Cerebellar cortex (tissue), 1 donor: ENCODE measurements at places on chromosomes 6 and 20.
A peak's percentile ranks its signal among the peaks of the same experiment; 100 is the strongest.

GRCh38 chr20:51190783-51191180 is 167.9 kb upstream of the KCNG1 start:
- peak; percentile 6 for DNase-seq

DNA sequence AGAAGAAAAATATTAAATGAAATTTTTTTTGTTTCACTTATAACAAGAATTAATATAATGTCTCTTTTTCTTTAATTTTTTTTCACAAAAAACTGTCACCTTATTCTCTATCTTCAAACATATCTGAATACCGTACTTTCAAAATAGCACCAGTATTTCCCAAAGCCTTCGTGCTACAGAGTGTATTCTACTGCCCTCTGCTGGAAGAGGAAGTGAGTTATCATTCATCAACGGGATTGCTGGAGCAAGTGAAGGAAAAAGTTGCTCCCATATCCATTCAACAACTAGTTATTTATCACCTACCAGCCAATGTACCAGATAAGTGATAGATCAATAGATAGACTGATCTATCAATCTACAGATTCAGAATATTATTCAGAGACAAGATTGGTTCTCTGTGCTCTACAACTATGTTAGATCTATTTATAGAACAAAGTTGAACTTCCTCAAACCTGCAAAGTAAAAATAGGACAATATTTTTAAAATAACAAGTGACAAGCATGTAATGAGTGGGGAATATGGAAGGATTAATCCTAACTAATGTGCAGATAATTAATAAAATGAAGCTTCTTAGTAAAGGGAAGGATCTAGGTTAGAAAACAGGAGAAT is 26.7 kb upstream of the TFAP2B start:
- DNase-seq = peak; percentile 52

DNA sequence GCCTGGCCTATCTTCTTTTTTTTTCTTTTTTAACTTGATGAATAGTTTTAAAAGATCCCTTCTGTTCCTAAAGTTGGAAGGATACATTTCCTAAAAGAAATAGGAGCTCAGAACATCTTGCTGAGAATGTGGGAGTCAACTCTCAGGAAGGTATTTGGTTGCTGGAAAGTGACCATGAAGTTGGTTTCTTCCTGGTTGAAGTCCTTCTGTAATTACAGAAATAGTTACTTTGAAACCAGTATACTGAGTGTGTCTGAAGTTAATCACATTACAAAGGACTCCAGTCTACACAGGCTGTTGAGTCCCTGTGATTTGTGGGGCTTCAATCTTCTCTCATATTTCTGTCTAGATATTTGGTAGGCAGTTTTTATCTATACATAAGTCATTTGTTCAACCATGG is 9.8 kb upstream of the PLEKHG1 start:
- no peak for DNase-seq

DNA sequence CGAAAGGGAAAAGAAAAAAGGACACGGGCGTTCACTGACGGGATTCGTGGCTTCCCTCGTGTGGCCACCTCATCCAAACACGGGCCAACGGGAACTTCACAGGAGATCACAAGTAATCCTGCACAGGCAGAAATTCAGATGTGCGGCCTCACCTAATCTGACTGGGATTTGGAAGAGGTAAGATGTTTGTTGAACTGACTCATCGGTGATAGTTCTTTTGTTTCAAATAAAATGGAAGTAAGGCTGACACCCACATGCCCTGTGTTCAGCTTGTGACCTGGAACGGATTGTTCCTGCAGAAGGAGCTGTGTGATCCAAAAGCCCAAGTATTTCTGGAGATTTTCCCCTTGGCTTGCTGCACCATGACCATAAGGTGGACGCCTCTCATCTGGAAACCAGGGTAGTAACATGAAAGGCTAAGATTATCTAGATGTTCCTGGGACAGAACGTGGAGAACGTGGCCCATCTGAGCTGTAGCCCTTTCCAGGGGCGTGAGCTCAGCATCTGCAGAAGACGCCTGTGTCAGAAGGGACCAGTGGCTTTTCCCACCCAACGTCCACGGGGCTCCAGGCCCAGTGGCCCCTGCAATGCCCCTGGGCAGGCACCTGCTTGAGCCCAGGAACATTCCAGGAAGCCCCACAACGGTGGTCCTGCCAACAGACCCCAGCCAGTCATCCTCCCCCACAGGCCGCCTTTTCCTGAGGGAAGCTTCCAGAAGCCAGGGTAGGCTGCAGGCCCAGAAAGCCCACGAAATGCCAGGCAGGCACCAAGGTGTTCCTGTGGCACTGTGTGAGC is 39.7 kb downstream of the DLL1 start:
- no peak for DNase-seq

DNA sequence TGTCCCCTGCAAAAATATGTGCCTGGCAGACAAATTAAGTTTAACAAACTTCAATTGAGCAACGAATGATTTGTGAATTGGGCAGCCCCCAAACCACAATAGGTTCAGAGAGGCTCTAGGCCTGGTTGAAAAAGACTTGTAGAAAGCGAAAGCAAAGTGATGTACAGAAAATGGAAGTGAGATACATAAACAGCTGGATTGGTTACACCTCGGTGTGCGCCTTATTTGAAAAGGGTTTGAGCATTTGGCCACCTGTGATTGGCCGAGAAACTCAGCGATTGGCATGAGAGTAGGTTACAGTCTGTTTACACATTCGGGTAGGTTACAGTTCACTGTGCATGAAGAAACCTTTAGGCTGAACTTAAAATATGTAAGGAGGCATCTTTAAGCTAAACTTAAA is 136.9 kb downstream of the CD83 start:
- no peak for DNase-seq

- DNase-seq = no peak
Measured at GRCh38 chr6:13696226-13696625, 15.4 kb downstream of the RANBP9 start.

GRCh38 chr6:444653-445275 is 53.2 kb downstream of the IRF4 start:
- no peak for DNase-seq

DNA sequence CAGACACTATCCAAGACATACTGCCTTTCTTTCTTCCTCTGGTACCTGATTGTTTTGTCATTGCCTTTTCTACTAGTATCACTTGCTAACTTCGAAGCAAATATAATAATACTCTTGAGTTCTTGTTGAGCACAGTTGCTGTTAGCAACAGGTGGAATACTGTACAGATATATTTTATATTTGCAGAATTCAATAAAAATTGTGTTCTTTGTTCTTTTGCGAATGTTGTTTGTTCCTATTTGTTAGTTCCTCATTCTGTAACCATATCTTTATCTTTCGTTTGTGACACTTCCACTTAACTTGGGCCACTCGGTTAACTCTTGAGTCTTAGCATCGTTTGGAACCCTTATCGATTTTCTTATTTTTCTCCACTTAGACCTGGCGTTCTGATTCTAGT is 868 bp downstream of the CYB5R4 start:
- no peak for DNase-seq

DNA sequence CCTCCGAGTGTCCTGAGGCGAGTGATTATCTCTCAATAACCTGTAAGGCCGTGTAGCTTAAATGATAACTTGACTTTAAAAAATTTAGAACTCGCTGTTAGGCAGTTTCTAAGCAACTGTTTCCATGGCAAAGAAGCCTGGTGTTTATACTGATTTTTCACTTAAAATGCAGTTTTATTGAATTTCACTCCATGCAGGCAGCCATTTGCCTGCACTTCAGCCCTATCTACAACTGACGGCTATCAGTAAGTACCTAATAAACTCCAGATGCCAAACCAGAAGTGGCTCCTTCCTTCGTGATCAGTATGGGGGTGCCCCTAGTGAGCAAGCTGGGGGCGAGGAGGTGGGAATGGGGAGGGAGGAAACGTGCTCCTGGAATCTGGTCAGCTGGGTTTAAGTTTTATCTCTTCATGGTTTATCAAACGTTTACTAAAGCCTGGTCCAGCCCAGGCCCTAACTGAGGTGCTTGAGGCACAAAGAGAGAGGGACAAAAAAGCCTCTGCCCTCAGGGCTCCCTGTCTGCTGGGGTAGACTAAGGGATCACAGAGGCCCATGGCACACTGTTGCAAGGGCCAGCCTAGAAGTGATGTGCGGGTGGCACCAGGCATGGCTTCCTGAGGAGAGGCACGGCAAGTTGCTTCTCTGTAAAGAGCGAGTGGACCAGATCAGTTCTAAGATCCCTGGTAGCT is 45.5 kb downstream of the TTI1 start:
- no peak for DNase-seq

DNA sequence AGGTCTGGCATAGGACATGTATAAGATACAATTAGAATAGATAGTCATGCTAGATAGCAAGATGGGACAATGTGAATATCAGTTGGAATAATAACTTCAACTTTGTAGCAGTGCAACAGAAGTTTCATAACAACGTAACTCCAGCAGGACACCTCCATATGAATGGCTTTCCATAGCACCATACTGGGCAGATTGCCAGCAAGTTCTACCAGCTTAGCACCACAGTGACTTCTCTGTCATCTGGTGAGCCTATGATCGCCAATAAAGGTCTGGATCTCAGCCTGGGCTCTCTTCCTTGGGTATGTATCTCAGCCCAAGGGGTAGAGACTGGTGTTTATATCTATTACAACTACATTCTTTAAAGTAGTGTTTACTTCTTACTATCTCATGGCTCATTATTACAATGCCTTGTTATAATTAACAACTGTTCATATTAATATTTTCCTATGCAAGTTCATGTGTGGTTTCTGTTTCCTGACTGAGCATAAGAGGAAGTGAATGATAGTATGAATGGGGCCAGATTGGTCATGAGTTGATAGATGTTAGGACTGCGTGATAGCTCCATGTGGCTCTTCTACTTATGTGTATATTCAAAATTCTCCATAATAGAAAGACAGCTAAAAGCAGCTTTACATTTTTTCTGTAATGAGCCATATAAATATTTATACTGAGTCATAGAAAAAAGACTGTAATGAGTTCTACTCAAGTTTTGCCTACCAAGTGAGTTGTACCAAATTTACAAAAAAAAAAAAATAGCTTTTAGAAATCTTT is 22.9 kb downstream of the HTR1B start:
- no peak for DNase-seq

- peak; percentile 92 for DNase-seq
Measured at GRCh38 chr20:46568570-46569129, 18.2 kb upstream of the OCSTAMP start.
